ENCODE measurements at places on chromosomes 1 and 21. TPM values are rescaled to one million over a fixed set of nuclear protein-coding genes. Genes with fewer than 3 reads are reported as not detected.

The LORICRIN gene
- not detected for total RNA-seq

The RPL11 gene
- total RNA-seq = 761 TPM

The ST6GALNAC5 gene
- 10.9 TPM for total RNA-seq

The TLCD4 gene
- 21.3 TPM for total RNA-seq

The BRDT gene
- not detected for total RNA-seq

The STUM gene
- total RNA-seq = 0.15 TPM

All from left lung (tissue), 14 donors.